ENCODE measurements at places on chromosomes 2 and 18.

GRCh38 chr2:150608341-150608740 is 120.9 kb upstream of the RND3 start:
- DNase-seq, result no peak

- DNase-seq, result no peak
Observed at GRCh38 chr2:157182834-157183396, 74.6 kb upstream of the GALNT5 start.

- no peak for DNase-seq
Observed at GRCh38 chr18:13450289-13451212, 232.0 kb downstream of the LDLRAD4 start.

DNA sequence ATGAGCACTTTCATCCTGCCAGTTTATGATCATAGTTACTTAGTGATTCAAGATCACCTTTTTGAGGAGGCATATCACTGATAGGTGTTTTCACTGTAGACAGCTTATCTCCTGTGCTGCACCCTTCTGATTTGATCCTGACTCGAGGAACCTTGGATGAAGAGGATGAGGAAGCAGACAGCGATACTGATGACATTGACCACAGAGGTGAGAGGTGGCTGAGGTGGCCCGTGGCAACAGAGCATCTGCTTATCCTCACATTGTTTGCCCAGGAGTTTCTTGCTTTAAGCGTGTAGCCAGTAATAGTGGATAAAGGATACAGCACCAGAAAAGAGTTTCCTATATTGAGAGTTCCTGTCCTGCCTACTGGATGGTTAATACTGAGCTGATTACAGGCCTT is 15.7 kb downstream of the SUPT7L start:
- DNase-seq, result no peak

DNA sequence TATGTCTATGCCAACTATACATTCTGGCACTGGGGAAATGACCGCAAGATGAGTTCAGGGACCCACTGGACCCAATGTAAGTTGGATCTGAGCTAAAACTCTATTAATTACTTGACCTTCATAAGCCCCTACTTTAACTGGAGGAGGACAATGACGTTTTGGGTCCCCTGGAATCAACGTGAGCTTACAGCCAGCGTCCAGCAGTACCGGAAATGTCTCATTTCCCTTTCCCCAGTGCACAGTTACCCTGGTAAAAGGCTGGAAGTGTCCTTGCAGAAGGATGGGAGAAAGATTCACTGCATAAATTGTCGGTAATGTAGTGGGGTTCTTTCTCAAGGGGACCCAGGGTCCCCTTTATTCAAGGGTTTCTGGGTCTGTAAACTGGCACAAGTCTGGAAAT is 1297.6 kb upstream of the ACVR2A start:
- no peak for DNase-seq

GRCh38 chr2:122960759-122961641 is 1064.1 kb upstream of the CNTNAP5 start:
- DNase-seq, result no peak

DNA sequence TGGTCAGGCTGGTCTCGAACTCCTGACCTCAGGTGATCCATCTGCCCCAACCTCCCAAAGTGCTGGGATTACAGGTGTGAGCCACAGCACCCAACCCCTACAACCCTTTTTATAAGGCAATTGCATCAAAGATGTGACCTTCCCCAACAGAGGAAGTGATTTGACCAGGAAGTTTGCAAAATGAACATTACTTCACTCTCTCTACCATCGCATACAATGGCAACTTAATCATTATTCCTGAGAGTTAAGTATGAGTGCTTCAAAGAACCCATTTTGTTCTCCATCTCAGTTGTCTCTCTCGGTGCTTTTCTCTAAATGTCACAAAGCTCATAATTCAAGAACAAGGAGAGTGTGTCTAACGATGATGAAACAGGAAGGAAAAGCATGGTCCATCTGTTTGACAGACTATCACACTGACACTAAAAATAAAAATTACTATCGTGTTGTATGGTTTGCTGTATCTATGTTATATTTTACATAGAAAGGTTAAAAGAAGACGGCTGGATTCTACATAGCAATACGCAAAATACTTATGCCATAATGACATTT is 18.1 kb upstream of the CREG2 start:
- no peak for DNase-seq

- no peak for DNase-seq
Observed at GRCh38 chr2:7539760-7540159, 622.5 kb downstream of the RNF144A start.

GRCh38 chr2:54945391-54946219 is 104.6 kb downstream of the RTN4 start:
- DNase-seq, result no peak

- no peak for DNase-seq
Observed at GRCh38 chr2:146451972-146452371, 1392.9 kb upstream of the ACVR2A start.

DNA sequence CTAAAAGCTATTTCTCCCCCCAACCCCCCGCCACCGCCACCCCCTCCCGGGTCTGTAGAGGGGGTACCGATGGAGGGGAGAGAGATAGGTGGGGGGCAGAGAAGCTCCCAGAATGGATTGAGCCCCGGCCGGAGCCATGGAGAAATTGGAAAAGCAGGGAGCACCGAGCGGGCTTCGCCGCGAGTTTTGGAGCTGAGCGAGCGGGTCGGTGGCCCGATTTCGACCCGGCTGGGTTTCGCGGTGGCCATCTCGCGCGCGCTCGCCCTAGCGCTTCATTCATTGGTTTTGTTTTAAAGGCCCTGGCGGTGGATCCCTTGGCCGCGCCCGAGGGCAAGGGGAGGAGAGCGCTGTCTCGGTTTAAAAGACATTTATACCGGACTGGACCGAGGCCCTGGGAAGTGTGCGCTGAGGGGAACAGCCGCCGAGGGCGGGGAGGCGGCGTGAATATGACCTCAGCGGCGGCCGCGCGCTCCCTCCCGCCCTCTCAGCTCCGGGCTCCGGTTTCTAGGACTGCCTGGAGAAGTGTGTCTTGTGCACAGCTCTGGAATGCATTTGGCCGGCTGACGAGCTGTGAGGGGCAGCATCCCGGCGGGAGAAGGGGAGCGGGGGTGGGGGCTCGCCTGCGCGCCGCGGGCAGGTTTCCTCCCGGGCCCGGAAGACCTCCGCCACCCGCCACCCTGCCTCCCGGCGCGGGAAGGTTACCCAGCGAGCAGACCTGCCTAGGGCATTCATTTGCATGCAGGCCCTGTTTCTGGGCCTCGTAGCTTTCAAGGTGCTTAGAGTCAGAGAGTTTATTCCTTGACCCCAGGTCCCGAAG is 1.7 kb upstream of the SMAD7 start:
- DNase-seq, result no peak

DNA sequence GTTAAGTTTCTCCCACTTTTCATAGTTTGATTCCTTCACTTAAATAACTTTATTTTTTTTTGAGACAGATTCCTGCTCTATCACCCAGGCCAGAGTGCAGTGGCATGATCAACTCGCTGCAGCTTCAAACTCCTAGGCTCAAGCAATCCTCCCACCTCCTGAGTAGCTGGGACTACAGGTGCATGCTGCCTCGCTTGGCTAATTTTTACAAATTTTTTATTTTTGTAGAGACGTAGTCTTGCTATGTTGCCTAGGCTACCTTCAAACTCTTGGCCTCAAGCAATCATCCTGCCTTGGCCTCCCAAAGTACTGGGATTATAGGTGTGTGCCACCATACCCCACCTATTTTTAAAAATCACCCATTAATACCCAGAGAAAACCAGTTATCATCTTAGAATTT is 14.2 kb upstream of the WIPF1 start:
- no peak for DNase-seq

DNA sequence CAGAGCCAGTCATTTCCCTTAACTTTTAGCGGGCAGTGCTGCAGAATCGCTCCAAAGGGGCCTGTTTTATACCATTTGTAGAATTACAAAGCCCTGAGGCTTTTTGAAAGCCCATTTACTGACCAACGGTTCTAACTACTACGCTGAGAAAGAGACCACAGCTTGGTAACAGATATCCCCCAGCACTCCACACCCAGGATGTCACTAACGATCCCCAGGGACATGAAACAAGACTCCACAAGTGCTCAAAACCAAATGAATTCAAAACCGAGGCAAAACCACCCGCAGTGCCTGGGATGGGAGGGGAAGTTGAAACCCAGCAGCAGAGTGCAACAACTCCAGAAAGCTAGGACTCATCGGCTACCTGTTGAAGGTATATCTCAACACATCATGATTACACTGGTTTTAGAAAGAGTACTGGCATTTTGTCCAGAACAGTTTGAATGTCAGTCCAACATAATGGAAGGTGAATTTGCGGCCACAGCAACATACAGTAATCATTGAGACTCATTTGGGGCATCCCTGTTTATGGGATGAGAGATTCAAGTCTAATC is 33.6 kb upstream of the LRP2 start:
- DNase-seq, result no peak

- no peak for DNase-seq
Observed at GRCh38 chr2:163736433-163737189, 803 bp upstream of the FIGN start.

GRCh38 chr2:218011653-218012040 is 8.9 kb upstream of the TNS1 start:
- no peak for DNase-seq

- peak; percentile 15 for DNase-seq
Observed at GRCh38 chr18:49055754-49056172, 105.0 kb upstream of the SMAD7 start.

- no peak for DNase-seq
Observed at GRCh38 chr2:216362730-216363129, 9.6 kb downstream of the MARCHF4 start.

GRCh38 chr2:64189167-64189566 is 44.9 kb upstream of the PELI1 start:
- DNase-seq, result no peak

- no peak for DNase-seq
Observed at GRCh38 chr2:225052703-225053102, 10.4 kb upstream of the DOCK10 start.

DNA sequence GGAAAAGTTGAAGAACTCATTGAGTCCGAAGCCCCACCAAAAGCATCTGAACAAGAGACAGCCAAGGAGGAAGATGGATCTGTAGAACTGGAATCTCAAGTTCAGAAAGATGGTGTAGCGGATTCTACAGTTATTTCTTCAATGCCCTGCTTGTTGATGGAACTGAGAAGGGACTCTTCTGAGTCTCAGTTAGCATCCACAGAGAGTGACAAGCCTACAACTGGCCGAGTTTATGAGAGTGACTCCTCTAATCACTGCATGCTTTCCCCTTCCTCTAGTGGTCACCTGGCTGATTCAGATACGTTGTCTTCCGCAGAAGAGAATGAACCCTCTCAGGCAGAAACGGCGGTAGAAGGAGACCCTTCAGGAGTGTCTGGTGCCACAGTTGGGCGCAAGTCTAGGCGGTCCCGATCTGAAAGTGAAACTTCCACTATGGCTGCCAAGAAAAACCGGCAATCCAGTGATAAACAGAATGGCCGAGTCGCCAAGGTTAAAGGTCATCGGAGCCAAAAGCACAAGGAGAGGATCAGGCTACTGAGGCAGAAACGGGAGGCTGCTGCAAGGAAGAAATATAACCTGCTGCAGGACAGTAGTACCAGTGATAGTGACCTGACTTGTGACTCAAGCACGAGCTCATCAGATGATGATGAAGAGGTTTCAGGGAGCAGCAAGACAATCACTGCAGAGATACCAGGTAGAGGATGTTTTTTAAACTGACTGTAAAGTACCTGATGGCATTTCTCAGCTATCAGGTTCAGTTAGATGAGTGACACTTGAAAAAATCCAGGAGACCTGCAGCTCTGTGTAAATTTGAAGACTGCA is 111.9 kb downstream of the HAUS1 start:
- no peak for DNase-seq

DNA sequence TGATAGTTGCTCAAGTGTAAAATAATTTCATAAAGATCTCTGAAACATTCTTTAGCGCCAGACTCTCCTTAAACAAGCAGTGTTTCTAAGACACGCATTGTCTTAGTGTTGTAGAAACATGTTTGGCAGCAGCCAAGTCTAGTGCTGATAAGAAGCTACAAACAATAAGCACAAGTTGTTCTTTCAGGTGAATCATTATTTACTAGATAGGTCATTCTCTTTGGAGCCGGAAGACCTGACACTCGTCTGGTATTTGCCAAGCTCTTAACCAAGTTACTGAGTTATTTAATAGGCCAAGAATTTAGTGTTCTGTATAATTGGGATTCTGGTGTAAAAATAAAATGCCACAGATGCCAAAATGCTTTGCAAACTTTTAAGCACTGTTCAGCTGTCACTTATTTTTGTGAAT is 852.1 kb downstream of the CPS1 start:
- DNase-seq, result no peak

DNA sequence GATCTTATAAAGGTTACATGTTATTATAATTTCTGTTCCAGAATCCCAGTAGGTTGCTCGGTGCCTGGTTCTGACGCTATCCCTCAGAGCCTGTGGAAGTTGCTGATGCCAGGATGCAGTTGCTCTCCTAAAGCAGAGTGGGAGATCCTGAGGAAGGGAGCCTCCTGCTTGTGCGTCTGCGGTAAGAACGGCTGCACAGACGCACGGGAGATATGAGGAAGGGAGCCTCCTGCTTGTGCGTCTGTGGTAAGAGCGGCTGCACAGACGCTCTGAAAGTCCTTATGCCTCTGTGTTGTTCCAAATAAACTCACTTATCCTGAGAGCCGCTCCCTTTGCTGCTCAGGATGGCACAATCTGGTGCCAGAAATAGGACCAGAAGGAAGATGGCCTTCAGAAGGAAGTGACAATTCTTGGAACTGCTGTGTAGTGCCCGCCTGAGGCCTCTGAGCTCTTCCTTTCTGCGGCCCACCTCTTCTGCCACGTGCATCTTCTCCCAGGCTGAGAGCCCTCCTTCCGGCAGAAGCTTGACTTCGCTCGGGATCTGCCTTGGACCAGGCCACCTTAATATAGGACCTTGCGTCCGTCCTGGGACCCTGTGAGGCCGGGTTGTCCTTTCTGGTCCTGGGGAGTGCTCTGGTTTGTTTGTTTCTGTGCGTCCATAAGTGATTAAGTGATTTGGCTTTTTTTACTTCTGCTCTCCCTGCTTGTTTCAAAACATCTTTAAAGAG is 89.5 kb downstream of the RTP5 start:
- DNase-seq, result no peak

DNA sequence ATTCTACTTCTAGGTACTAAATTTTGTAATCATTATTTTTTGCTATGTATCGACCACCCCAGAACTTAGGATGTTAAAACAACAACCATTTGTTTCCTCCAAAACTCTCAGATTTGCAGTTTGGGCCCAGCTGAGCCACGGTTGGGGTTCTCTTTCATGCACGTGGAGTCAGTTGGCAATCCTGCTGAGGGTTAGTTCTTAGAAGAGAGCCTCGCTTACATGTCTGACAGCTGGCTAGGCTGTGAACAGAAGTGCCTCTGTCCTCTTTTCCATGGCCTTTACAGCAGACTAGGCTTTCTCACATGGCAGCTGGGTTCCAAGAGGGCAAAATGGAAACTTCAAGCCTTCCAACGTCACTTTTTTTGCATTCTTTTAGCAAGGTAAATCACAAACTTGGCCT is 9.3 kb upstream of the RGPD4 start:
- DNase-seq, result no peak

DNA sequence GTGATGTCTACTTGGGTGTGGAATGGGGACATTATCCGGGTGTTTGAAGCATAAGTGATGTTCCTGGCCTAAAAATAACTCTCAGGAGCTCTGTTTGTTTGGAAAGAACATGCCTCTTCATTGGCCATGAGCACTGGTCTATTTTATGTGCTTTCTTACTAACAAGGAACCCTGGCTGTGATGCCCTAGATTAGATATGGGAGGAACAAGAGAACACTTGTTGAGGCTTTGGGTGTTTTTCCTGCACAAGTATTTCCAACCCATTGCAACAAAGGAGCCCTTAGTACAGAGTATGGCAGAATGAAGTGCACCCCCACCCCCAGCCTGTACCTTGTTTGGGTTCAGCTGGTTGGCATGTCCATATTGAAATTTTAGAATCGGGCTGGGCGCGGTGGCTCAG is 95.9 kb downstream of the SLC4A3 start:
- no peak for DNase-seq

All from stimulated activated CD8-positive, alpha-beta memory T cell treated with anti-CD3 and anti-CD28 coated beads, Interleukin-7, amount 100 ng/mL, for 1 hour (primary cell).